ENCODE measurements at places on chromosomes 7 and 10. TPM values are rescaled to one million over a fixed set of nuclear protein-coding genes. Genes with fewer than 3 reads are reported as not detected.

DNA sequence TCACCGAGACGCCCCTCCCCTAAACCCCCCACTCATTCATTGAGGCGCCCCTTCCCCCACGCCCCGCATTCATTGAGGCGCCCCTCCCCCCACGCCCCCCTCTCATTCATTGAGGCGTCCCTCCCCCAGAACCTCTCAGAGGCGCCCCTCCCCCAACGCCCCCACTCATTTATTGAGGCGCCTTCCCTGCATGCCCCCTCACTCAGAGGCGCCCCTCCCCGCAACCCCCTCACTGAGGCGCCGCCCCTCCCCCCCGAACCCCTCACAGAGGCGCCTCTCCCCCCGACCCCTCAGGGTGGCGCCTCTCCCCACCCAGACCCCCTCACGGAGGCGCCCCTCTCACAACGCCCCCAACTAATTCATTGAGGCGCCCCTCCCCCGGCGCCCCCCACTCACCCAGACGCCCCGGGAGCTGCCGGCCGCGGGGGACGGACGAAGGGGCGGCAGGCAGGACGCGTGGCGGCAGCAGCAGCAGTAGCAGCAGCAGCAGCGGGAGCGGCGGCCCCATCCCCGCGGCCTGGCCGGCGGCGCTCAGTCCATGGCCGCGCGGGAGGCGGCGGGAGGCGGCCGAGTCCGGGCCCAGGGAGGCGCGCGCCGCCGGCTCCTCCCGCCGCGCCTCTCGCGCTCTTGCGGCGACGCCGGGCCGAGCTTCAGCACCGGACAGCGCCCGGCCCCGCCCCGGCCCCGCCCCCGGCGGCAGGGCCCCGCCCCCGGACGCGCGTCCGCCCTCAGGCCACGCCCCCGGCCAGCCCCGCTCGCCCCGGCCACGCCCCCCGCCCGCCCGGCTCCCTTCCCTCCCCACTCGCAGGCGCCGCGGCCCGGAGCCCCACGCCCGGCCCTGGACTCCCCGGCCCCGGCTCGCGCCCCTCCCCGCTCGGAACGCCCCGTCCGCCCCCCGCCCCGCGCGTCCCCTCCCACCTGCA lies at the start of gene PTPRN2:
TSS of gene PTPRN2 (minus strand) at position 662 of the 923 bp plus-strand sequence.
- H3K27ac ChIP-seq: no peak within 1 kb of the TSS
- H3K4me1 ChIP-seq: peaks cover 14% of the 10 kb centered on the region
- H3K4me3 ChIP-seq: peak within 1 kb of the TSS; percentile 53
- peak; percentile 76 for DNase-seq
- H3K36me3 ChIP-seq: peaks cover 16% of the 10 kb centered on the region

DNA sequence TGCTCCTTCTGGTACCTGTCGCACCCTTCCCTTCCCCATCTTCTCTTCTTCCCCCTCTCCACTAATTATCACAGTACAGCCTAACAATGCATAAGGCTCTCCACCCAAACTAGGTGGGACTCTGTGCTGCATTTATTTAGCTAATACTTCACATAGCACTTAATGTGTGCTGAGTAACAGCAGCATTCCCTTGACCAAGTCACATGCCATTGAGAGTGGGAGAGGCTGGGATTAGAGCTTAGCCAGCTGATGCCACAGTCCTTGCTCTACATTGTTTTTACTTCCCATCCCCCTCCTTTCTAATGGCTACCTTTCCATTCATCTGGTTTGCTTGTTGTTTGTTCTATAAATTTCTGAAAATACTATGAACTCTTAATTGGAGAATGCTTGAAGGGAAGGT lies 426.9 kb downstream of the LRMDA start:
- no peaks in the 10 kb centered on the region for H3K27me3 ChIP-seq
- H3K4me3 ChIP-seq: no peak overlapping the region
- no peak overlapping the region for H3K27ac ChIP-seq
- no peaks in the 10 kb centered on the region for H3K36me3 ChIP-seq

Gene DIP2C
- 13.2 TPM for total RNA-seq

Gene LIMK1
- total RNA-seq: 32.2 TPM

Measured in Calu3 (cell line).